Activated T-cell treated with anti-CD3 and anti-CD28 coated beads for 1 hour (primary cell): ENCODE measurements at places on chromosomes 4 and X.
A peak's percentile ranks its signal among the peaks of the same experiment; 100 is the strongest.

GRCh38 chrX:97387004-97387403 is 503.3 kb downstream of the RPA4 start:
- no peak for DNase-seq

DNA sequence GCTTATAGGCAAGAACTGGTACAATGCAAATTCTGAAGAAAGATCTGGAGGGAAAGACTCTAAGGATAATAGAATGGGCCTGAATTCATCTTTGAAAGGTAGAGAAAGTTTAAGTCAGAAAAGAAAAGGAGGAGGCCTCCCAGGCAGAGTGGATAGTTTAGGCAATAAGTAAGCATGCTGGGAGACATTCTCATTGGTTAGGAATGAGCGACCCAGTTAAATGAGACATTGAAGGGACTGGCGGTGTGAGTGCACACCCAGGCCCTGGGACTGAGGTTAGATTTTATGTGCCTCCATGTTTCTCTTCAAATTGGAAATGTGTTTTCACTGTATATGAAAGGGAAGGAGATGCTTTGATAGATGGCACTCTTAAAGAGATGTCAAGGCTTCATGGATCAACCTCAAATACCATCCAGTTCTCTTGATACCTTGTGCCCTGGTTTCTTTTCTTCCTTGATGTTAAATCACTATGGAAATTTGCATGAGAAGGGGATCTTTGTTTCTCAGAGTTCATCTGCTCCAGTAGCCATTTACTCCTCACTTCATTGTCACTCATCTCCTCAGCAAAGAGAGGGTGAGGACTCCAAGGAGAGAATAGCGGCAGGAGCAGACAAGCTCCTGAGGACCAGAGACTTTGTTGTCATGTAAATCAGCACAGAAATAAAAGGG is 584.2 kb upstream of the INTU start:
- no peak for DNase-seq

- DNase-seq, result no peak
Measured at GRCh38 chr4:129328162-129328561, 232.2 kb downstream of the C4orf33 start.

DNA sequence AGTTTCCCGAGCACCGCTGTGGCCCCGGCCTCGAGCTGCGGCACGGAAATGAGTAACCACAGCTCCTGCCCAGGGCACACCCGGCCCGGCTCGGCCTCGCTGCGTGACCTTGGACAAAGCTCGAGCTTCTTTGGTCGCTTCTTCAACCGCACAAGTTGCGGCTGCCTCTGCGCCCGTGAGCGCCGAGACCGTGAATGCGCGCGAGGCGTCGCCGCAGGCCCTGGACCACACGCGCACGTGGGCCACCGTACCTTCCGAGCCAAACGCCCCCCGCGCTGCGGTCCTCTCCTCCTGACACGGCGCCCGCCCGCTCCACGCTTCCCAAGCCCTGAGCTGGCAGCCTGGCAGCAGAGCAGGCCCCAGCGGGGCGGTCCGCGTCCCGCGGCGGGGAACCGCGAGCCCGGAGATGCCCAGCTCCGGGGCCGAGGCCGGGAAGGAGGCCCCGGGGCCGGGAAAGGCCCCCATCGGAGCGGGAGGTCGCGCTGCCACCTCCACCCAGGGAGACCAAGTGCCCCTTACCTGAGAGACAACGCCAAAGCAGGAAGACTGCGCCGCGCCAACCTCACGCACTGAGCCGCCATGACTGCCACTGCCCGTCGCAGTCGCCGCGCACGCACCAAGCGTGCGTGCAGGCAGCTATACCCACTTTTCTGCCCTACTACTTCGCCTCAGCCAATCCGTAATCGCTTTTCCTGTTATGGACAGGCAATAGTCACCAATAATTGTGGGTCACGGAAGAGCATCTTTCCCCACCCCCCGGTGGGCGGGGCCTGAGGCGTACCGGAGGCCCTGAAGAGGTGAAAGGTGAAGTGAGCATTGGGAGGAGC is at the start of gene GRPEL1:
TSS of gene GRPEL1 (minus strand) at position 613 of the 827 bp plus-strand sequence. CDS start at position 581, 32 bp downstream.
- DNase-seq, result peak; percentile 100

DNA sequence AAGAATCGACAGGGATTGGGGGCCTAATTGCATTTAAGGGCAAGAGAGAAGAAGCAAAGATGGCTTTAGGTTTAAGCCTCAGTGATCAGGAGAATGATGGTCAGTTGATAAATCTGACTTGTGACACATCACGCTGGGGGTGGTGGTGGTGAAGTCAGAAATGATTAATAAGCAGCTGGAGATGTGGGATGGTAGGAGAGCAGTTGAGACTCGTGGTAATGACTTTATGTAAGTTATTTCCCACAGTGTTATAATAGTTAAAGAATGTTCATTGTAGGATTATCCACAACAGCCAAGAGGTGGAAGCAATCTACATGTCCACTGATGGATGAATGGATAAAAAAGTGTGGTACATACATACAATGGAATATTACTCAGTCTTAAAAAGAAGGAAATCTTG is 178.9 kb upstream of the GPC4 start:
- DNase-seq, result no peak

- no peak for DNase-seq
Measured at GRCh38 chr4:4542774-4543485, 1.1 kb upstream of the STX18 start.

DNA sequence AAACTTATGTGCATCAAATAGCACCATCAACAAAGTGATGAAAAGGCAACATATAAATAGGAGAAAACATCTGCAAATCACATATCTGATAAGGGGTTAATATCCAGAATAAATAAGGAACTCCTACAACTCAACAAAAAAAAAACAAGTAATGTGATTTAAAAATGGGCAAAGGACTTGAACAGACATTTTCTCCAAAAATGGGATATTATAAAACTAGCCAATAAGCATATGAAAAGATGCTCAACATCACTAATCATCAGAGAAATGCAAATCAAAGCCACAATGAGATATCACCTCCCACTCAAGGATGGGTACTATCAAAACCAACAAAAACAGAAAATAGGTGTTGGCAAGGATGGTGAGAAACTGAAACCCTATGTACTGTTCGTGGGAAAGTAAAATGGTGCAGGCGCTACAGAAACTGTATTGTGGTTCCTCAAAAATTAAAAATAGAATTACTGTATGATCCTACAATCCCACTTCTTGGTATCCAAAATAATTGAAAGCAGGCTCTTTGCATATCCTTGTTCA is 2.4 kb downstream of the DNAJB14 start:
- DNase-seq, result no peak

DNA sequence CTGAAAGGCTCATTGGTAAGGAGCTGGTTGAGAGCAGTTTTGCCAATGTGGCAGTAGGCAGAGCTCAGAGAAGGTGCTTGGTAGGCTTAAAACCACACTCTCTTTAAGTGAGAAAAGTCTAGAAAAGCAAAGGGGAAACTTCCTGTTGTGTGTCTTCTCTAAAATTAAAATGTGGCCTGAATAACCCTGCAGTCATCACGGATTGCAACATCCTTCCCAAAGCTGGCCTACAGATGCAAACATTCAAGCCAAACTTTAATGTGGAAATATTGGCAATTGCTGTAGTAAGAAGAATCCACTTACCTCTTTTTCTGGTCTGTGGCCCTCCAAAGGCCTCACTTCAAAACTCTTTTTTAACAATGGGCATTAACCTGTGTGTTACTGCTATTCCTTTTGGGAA is 348.5 kb downstream of the OPHN1 start:
- no peak for DNase-seq

DNA sequence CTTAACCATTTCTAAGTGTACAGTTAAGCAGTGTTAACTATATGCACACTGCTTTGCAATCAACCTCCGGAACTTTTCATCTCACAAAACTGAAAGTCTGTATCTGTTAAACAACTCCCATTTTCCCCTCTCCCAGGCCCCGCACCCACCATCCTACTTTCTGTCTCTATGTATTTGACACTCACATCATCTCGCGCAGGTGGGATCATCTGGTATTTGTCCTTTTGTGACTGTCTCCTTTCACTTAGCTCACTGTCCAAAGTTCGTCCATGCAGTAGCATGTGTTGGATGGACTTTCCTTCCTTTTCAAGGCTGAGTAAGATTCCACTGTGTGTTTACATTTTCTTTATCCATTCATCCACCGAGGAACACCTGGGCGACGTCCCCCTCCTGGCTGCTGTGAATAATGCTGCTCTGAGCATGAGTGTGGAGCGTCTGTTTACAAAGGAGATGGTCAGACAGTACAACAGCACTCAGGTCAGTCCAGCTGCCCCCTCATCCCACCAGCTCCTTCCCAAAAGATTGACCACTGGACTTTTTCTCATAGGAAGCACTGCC is 39.8 kb downstream of the DCTD start:
- DNase-seq, result no peak

DNA sequence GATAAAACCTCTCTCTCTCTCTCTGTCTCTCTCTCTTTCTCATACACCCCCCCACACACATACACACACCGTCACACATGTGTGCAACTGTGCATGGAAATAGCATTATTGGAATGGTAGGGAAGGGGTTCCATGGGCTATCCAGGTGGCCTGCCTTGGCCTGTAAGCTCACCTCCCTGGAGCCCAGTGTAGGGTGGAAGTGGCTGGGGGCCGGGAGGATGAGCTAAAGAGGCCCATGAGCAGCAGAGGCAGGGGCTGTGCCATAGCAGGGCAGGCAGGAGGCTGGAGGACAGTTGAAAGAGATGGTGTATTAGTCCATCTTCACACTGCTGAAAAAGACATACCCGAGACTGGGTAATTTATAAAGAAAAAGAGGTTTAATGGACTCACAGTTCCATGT is 74.2 kb downstream of the CYTL1 start:
- DNase-seq, result no peak

GRCh38 chrX:10608099-10608498 is 12.3 kb downstream of the MID1 start:
- no peak for DNase-seq

DNA sequence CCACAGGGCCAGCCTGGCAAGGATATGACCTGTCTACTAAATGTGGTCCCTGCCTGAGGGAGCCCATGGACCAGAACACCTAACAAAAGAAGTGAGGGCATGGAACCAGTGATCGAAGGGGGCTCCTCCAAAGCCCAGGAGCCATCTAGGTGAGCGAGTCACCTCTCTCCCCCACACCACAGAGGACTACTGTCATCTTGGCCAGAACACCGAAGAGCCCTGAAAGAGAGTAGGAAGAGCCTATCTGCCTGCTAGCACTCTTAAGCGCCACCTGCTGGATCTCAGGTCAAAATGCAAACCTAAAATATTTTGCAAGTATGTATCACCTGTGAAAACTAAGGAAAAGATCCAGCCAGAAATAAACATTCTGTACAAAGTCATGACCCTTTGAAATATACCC is 137.9 kb upstream of the ZXDB start:
- no peak for DNase-seq

DNA sequence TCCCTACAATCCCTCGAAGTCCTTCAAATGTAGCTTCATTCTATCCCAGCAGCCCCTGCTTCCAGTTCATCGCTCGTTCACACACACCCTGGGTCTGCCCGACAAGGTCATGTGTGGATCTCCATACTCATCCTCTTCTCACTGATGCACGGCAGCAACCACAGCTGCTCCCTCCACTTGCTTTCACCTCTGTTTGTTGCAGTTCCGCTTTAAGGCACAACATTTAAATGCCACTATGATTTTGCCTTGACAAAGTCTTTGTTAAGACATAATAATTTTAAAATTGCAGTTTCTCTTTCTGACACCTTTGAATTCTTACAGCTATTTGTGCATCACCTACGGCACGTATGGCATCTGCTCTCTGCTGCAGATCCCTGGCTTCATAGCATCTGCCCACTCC is 1.8 kb downstream of the ODAPH start:
- DNase-seq, result no peak

DNA sequence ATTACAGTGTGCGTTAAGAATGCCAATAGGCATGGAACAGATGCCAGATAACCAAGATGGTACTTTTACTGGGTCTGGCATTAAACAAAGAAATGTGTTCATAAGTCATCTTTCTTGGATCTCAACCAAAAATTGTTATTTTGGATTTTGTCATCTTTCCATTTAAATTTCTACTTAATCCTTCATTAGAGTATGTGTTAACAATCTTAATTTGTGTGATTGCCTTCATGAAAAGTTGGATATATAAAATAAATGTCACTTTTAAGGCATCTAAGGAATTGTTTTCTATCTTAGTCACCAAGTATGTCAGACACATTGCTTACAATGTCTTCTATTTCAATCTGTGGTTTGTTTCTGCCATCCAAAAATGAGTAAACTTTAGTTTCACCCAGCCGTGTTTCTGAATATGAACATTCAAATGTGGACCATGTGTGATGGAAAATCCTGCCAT is 87.5 kb downstream of the PALLD start:
- no peak for DNase-seq

DNA sequence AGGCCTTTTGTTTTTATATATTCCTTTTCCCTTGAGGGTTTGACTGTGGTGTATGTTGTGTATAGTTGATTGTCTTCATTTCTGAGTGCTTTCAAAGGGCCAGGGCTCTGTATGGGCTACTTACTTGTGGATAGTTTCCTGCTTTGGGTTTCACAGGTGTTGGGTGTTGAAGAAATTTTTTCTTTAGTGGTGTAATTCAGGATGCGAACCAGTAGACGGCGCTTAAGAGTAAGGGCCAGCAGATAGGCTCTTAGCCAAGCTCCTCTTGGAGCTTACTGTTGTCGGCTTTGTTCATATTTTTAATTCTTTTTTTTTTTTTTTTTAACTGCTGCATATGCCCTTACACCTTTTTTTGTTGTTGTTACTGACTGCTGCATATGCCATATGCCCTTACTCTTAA is 276.3 kb upstream of the GALNT7 start:
- no peak for DNase-seq

DNA sequence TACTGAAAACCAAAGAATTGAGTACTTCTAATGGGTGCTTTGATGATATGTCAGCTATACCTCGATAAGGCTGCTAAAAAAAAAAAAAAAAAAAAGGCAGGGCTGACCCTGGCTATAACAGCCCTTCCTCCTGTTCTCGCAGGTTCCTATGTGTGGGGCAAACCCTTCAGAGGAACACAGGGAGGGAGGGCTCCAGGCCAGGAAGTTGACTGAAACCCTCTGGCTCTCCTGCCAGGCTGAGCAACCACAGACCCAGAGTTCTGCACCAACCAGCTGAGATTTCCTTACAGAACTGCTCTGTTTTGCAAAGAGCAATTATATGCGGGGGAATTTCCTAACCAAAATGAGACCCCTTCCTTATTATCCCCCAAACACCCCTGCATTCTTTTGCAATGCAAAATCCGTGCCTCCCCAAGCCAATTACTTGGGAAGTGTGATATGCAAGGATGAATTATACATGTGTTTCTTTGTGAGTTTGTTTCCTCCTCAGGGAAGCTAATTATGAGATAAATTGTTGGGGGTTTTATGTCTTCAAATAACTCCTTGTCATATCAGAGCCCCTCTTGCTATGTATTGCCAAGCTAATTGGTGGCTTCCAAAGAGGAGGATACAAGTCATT is 45.6 kb downstream of the PDHA1 start:
- no peak for DNase-seq

DNA sequence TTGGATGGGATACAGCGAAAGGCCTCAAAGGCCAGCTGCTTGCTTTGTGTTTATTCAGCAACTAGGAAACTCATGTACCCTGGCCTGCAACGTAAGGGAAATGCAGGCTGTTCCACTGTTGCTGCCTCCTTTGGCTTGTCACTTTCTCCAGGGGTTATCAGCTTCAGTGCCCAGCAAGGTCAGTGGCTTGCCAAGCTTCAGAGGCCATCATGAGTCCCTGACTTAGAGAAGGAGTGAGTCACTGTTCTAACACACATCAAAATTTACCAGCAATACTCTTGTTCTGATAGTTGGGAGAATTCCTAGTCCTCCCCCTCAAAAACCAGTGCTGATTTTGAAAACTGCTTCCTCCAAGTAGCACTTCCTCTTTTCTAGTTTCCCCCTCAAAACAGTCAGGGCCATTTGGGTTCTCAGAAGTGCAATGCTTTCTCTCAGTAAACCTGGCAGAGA is 250.8 kb downstream of the ARHGAP24 start:
- no peak for DNase-seq
